Activated CD8-positive, alpha-beta T cell treated with anti-CD3 and anti-CD28 coated beads, Interleukin-2, amount 10 ng/mL, durations not matched to agents 7 days and 5 days (primary cell): ENCODE measurements at places on chromosomes 2 and 18. TPM values are rescaled to one million over a fixed set of nuclear protein-coding genes. Genes with fewer than 3 reads are reported as not detected.

GRCh38 chr18:56197241-56197859 is 441.0 kb downstream of the TXNL1 start:
- no peak for DNase-seq

DNA sequence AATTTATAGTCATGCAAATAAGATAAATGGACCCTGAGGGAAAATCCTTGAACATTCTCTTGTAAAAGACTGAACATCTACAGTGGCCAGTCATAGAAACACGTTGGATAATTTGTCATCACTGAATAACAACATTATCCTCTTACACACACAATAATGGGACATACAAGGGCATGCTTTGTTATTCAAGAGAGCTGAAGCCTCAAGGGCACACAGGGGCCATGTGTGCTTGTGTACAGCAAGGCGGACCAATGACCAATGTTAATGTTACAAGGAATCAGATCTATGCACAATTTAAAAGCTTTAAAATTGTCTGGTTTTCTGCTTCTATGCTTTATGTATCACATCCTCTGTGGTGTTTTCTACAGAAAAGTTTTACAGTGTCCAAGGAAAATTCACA is 23.7 kb downstream of the COL6A3 start:
- no peak for DNase-seq

The MCM6 gene
- 144 TPM for total RNA-seq

- peak; percentile 49 for DNase-seq
These were observed at the start of gene ASAP2 for GRCh38 chr2:9205963-9206948. Gene ASAP2, plus strand, starts transcription at chr2:9206812. Its CDS starts 293 bp downstream, at chr2:9207105.

DNA sequence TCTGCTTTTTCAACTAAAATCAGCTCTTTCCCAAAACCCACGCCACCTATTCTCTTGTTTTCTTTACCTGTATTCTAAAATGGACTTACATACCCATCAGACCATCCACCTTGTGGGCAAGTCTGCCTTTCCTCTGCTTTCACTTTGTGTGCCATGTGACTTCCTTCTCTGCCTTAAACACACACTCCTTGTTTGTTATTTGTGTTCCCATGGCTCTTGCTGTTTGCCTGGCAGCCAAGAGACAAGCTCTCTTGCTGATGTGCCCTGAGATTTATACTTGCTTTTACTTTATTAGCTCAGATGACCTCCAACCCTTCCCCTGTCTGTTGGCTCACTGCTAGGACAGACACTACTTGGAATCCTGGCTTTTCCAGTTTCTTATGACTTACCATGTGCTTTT is 309.7 kb upstream of the LRRTM4 start:
- no peak for DNase-seq

The STEAP3 gene
- total RNA-seq, result 0.13 TPM

The APOB gene
- not detected for total RNA-seq

The ABCG5 gene
- total RNA-seq, result not detected

DNA sequence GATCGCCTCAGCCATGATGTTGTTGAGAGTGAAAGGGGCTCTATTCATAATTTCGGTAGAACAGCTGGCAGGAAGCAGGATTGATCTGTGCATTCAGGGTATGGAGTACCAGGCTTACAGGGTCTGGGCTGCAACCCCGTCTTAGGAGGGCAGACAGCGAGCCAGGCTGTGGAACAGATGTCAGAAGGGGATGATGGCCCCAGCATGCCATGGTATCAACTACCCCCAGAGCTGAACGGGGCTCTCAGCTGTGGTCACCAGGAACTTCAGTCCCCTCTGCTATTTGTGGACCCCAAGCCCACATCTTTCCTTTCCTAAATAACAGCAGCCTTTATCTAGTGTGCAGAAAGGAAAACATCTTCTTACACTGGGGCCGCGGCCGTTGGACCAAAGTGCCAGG is 422.2 kb upstream of the SALL3 start:
- no peak for DNase-seq

The SUMO1 gene
- 98.2 TPM for total RNA-seq

The LBX2 gene
- 0.68 TPM for total RNA-seq
